ENCODE measurements at places on chromosomes 12 and 14.
A peak's percentile ranks its signal among the peaks of the same experiment; 100 is the strongest.

GRCh38 chr12:121804417-121805111 is 755 bp downstream of the SETD1B start:
- peak; percentile 68 for DNase-seq

- no peak for DNase-seq
These were observed 94.2 kb downstream of the GRIP1 start for GRCh38 chr12:66584673-66585072.

DNA sequence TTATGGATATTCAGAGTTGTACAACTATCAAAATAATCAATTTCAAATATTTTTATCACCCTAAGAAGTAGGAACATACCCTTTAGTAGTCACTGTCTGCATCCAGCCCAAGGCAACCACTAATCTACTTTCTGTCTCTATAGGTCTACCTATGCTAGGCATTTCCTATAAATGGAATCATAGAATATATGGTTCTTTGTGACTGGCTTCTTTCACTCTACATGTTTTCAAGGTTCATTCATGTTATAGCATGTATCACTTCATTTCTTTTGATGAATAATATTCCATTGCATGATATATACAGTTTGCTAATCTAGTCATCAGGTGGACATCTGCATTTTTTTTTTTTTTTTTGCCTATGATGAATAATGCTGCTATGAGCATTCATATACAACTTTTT is 112.4 kb downstream of the PPP1R12A start:
- DNase-seq = no peak

- no peak for DNase-seq
These were observed 106.2 kb downstream of the NT5DC3 start for GRCh38 chr12:103734863-103735262.

- no peak for DNase-seq
These were observed 163.1 kb downstream of the SLC15A4 start for GRCh38 chr12:128660532-128661225.

GRCh38 chr12:91890742-91891141 is 254.9 kb downstream of the BTG1 start:
- no peak for DNase-seq

DNA sequence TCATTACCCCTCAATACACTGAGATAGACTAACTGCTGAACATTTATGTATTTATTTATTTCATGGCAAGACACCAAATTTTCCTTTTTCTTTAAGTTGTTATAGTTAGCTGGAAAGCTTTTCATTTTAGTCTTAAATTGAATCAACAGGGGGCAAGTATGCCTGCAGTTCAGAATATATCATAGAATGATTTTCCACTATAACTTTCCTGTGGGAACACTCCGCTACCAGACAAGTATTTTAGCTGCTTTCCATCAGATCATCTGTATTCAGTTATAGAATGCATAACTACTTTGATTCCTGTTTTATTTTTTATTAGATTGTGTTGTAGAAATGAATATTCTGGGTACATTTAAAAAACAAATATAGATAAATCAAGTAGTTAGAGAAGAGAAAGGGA is 102.0 kb downstream of the SLC6A15 start:
- no peak for DNase-seq

DNA sequence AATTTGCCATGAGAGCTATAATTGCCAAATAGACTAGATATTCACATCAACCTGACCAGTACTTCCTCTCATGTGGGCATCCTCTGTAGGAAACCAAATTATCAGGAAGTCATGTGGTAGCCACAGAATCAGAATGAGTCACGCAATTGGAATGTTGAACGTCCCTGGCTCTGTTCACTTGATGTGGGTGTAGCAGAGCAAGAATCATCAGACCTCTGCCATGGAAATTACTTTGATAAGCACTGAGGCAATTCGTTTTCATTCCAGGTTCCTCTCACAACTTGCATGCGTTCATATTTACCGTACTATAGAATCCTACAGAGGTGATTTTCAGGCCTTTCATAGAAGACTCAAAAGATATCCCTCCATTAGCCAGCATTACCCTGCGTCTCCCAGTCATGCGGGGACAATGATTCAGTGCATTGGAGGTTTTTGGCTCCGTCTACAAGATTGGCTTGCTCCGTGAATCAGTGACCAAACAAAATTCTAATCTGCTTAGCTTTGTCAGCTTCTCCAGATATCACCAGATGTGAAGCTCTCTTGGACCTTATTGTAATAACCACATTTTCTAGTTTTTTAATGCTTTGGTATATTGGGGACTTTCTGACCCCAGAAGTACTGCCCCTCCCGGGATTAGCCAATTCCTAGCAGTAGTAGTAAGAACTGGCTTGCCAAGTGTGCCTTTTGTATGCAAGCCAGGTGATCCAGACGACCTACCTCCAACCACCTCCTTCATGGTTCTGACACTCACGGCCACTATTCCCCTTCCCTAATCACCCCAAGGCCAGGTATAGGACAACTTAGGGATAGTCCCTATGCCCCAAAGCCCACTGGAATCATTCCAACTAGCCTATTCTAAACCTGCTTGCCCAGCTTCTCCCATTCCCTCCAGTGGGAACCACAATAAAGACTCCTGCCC is 133.4 kb downstream of the KICS2 start:
- peak; percentile 25 for DNase-seq

DNA sequence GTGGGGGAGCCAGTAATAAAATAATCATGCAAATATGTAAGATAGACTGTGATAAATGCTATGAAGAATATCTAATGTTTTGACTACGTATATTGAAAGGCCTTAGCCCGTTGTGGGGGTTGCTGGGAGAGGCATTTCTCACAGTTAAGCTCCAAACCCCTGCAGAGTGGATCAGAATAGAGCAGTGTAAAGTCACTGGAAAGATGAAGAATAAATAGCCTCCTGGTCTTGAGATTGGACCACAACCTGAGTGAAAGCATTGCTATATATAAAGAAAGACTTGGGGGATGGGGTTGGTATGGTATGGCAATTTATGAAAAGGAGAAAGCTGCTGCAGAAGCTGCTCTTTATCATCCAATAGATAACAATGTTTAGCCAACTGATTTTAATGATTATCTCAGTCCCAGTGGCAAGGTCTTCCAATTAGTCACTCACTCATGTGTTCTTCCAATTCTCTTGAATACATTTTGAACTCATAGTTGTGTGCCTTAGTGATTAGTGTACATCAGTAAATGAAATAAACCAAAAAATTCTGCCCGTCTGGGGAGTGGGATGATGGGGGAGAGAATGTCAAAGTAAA is 10.2 kb downstream of the PLEKHA5 start:
- DNase-seq = no peak

Measured in CD4-positive, alpha-beta T cell treated with Interferon gamma for 1 hour (primary cell).